ENCODE measurements at places on chromosomes 12 and 14.

DNA sequence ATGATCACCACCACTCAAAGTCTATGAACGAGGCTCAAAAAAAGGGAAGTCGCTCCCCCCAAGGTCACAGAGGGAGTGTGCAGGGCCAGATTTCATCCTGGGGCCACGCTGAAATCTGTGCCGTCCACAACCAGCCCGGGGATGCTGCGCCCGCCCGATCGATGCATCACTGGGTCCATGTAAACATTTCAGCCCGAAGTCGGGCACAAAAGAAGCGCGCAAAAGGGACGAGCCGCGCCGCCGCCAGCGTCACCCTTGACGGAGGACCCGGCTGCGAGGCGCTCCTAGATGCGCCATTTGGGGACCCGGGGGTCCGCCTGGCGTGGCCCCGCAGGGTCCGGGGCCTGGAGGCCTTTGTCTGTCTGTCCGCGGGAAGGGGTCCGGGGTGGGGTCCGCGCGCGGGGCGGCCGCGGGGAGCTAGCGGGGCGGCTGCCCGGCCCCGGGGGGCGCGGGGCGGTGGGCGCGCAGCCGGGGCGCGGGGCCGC is 503 bp downstream of the FBXO21 start:
- peak; percentile 77 for DNase-seq

- no peak for DNase-seq
Observed at GRCh38 chr12:111202237-111202915, 166.5 kb downstream of the PHETA1 start.

- DNase-seq = peak; percentile 90
Observed at GRCh38 chr12:123271001-123271668, 521 bp downstream of the CDK2AP1 start.

DNA sequence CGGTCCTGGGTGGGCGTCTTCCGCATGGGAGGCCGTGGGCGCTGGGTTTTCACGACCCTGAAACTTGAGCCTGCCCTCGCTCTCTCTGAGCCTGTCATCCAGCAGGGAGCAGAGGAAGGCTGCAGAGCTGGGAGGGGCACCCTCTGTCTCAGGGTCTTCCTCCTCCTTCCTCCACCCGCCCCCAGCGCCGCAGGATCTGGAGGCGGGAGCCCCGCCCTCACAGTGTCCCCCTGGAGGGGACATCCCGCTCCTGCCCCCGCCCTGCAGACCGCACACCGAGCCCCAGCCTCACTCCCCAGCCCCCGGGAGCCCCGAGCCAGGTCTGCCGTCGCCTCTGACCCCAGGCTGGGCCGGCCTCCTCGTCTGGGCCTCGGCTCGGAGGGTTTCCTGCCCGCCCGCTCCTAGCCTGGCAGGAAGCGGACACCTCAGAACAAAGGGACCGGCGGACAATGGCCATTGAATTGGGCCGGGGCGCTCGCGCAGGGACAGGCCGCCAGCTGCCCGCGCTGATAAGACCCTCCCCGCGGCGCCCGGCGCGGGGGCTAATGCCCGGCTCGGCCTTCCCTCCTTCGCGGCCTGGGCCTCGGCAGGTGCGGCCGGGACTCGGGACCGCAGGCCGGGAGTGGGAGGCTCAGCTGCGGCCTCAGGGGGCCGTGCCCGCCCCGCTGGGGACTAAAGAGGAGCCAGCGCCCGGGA is 15.3 kb upstream of the NUDT14 start:
- no peak for DNase-seq

GRCh38 chr14:59262717-59263454 is 74.4 kb downstream of the DAAM1 start:
- DNase-seq = no peak

DNA sequence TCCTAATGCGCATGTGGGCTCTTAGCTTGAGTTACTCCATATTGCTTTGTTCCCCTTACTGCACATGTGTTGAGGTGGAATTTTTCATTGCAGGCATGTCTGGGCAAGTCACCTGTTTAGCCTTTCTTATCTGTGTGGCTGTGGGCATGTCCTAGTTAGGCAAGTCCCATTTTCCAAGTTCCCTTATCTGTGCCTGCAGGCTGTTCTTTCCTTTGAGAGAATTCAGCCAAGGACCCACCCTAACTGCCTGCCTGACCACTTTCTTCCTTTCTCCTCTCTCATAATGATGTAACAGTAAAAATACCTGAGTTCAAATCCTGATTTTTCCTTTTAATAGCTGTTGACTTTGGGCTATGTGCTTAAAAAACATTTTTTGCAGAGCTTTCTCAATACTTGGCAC is 870.6 kb downstream of the NRXN3 start:
- no peak for DNase-seq

Data from activated effector memory CD4-positive, alpha-beta T cell treated with anti-CD3 and anti-CD28 coated beads, Interleukin-2, amount 50 U/mL, for 16 hours (primary cell).